ENCODE measurements at places on chromosomes 16 and 17.
A peak's percentile ranks its signal among the peaks of the same experiment; 100 is the strongest.

DNA sequence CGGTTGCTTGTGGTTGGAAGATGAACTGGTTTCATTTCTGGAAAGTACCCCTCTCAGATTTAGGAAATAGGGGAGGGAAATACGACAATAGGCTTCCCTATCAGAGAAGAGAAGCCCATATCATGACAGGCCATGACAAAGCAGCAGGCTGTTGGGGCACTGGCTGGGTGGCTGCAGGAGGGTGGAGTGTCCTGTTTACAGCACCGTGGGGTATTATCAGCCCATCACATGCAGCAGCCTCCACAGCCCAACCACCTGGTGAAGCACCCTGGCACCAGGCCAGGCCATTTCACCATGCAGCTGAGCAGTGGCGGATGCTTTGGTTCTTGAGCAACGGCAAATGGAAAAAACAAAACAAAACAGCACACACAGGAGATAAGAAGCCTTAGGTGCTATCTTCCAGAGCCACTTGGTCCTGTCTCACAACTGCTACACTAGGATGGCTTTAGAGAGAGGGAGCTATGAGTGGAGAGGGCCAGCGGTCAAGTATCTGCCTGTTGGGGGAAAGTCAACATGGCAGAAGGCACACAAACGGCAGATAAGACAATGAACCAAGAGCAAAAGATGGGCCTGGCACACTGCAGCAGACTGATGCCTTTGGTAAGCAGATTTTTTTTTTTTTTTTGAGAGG lies 24.2 kb downstream of the FAM117A start:
- DNase-seq = peak; percentile 83

GRCh38 chr17:45319239-45319703 lies 2.5 kb upstream of the MAP3K14 start:
- no peak for DNase-seq

- no peak for DNase-seq
Observed at GRCh38 chr16:11092788-11093571, 148.6 kb downstream of the CLEC16A start.

GRCh38 chr16:66511602-66512271 lies 38.2 kb downstream of the TK2 start:
- DNase-seq = no peak

- no peak for DNase-seq
Observed at GRCh38 chr16:89484923-89485679, 5.3 kb downstream of the ANKRD11 start.

GRCh38 chr16:16133943-16134604 lies 89.2 kb downstream of the ABCC6 start:
- no peak for DNase-seq

DNA sequence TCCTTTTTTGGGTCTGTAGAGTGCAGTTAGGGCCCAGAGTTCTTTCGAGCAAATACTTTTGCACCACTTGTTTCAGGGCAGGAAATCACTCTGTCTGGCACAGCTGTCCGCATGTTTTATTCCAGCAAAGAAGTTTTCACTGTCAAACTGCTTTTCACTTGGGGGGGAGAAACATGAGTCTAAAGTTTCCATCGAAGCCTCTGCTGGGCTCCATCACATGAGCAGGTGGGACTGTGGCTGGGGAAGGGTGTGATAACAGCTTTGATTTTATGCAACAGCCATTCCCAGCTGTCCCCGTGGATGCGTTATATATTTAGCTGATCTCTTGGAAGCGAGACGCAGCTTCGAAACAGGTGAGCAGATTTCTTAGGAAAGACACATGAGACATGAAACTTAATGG lies 288.6 kb downstream of the SNX29 start:
- no peak for DNase-seq

DNA sequence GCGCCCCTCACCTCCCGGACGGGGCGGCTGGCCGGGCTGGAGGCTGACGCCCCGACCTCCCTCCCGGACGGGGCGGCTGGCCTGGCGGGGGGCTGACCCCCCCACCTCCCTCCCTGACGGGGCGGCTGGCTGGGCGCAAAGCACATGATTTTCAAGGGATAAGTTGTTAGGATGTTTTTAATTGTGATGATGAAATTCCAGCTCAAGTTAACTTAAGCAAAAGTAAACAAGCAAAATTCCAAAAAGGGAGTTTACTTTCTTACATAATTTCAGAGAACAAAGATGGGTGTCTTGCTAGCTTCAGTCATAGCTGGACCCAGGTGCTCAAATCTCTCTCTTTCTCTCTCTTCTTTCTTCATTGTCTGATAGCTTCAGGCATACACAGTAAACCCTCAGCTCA lies 33.6 kb upstream of the MED9 start:
- no peak for DNase-seq

- no peak for DNase-seq
Observed at GRCh38 chr16:75593825-75594820, 27.9 kb downstream of the GABARAPL2 start.

All from activated CD8-positive, alpha-beta memory T cell treated with anti-CD3 and anti-CD28 coated beads for 4 hours (primary cell).